ENCODE measurements at places on chromosomes 13 and 19.

DNA sequence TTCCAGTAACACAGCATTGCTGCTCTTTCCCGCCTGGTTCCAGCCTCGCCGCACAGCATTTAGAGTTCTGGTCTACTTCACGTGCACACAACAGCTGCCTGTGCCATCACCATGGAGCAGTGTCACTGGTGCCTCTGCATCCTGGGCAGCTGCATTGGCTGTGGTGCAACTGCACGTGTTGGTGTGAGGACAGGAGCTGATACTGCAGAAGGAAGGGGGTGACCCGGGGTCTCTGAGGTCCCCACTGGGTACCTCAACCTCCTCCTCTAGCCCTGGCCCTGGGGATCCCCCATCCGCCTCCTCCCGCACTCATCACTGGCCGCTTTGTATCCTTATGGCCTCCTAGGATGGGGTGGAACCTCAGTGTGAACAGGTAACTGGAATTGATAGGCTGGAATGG, 112.5 kb downstream of the SOX1 start:
- no peak for DNase-seq

- DNase-seq: no peak
These were observed 25.7 kb downstream of the ZNF541 start for GRCh38 chr19:47547199-47547598.

- no peak for DNase-seq
These were observed 128.4 kb upstream of the SPACA7 start for GRCh38 chr13:112247471-112248405.

GRCh38 chr19:6260912-6261650, 18.7 kb downstream of the MLLT1 start:
- DNase-seq: no peak

DNA sequence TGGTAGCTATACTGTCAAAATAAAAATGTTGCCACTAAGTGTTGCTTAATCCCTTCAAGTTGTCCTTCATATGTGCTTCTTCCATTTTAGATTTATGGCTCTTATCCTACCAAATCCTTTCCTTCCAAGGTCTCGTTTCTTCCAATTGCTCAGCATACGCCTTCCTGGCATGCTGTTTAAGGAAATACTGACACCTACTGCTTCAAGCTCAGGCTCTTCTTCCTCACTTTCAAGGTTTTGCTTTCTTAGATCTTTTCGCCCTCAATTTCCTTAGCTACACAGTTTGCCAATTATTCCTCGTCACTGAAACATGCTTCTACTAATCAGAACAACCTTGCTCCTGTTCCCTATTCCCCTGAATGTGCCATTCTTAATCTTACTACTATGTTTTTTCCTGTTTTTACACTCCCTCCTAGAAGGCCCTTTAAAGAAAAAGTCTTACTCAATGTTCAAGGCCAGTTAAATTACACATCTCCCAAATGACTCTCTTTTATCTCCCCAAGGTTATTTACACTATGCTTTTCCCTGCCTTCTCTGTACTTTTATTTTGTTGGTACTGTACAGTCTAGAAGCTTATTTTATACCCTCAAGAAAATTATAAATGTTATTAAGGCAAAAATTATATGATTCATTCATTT, 343.1 kb downstream of the MZT1 start:
- no peak for DNase-seq

- no peak for DNase-seq
These were observed 12.7 kb upstream of the HNRNPL start for GRCh38 chr19:38862321-38863059.

GRCh38 chr13:75447493-75447892, 34.5 kb downstream of the TBC1D4 start:
- no peak for DNase-seq

DNA sequence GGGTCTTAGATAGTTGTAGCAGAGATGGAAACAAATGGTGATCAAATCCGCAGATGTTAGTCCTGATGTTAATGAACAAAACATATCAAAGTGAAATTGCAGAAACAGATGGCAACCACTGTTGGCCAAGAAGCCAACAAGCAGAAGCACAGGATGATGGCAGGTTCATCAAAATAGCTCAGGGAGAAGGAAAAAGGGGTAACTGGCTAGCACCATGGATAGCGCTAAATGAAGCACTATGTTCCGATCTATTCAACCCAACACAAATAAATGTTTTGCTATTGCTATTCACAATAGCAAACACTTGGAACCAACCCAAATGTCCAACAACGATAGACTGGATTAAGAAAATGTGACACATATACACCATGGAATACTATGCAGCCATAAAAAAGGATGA, 413.7 kb downstream of the FGF14 start:
- no peak for DNase-seq

- DNase-seq: no peak
These were observed 210.9 kb upstream of the SPRY2 start for GRCh38 chr13:80551650-80552497.

GRCh38 chr19:56105090-56105701, 15.9 kb downstream of the ZNF787 start:
- DNase-seq: no peak

DNA sequence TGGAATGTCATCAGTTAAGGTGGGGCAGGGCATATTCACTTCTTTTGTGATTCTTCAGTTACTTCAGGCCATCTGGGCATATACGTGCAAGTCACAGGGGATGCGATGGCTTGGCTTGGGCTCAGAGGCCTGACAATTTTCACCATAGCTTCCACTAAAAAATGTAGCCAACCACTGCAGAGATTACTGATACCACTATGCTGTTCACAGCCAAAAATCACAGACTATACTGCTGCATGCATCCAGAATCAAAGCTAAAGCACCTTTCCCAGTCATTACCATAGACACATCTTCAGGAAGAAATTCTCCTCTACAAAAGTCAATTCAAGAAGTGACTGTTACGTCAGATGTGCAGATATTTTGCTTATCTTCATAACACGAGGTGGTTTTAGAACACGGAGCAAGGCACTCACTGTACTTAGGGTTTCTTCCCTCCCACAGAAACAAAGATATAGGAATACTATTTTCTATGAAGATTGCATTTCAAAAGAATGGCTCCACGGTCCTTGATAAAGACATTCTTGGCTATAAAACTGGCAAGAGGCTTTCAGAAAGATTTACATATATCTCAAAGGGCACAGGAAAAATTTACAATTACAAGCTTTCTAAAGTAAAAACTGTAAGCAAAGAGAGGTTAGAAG, 1556.6 kb upstream of the PRR20A start:
- DNase-seq: no peak

GRCh38 chr13:22428188-22428828, 752.5 kb upstream of the SGCG start:
- no peak for DNase-seq

GRCh38 chr19:4206818-4207484, 22.4 kb upstream of the EBI3 start:
- no peak for DNase-seq

GRCh38 chr19:7795555-7796161, 32.6 kb downstream of the CLEC4M start:
- no peak for DNase-seq

GRCh38 chr19:7326105-7326877, 22.4 kb upstream of the ARHGEF18 start:
- no peak for DNase-seq

DNA sequence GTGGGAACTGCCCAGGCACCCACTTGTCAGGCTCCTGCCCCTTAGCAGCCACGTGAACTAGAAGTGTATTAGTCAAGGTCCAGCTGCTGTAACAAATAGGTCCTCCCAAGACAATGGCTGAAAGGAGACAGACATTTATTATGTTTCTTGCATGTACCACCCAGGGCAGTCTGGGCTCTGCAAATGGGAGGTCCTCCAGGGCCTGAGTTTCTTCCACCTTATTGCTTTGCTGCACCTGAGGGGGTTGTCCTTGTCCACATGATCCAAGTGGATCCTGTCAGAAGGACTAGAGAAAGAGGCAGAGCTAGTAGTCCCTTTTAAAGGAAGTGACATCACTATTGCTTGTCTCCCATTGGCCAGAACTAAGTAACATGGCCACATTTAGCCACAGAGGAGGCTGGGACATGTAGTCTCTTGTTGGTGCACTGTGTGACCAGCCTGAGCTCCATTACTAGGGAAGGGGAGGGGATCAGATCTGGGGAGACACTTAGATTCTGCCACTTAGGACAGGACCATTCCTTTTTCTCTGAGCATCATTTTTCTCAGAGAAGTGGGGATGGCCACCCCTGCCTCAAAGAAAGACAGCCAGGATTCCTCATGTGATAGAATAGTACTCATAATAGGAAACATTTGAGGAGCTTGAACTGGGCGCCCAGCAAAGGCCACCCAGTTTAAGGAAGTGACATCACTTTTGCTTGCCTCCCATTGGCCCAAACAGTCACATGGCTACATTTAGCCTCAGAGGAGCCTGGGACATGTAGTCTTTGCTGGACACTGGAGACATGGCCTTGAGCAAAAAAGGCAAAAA, 15.1 kb downstream of the CC2D1A start:
- no peak for DNase-seq

DNA sequence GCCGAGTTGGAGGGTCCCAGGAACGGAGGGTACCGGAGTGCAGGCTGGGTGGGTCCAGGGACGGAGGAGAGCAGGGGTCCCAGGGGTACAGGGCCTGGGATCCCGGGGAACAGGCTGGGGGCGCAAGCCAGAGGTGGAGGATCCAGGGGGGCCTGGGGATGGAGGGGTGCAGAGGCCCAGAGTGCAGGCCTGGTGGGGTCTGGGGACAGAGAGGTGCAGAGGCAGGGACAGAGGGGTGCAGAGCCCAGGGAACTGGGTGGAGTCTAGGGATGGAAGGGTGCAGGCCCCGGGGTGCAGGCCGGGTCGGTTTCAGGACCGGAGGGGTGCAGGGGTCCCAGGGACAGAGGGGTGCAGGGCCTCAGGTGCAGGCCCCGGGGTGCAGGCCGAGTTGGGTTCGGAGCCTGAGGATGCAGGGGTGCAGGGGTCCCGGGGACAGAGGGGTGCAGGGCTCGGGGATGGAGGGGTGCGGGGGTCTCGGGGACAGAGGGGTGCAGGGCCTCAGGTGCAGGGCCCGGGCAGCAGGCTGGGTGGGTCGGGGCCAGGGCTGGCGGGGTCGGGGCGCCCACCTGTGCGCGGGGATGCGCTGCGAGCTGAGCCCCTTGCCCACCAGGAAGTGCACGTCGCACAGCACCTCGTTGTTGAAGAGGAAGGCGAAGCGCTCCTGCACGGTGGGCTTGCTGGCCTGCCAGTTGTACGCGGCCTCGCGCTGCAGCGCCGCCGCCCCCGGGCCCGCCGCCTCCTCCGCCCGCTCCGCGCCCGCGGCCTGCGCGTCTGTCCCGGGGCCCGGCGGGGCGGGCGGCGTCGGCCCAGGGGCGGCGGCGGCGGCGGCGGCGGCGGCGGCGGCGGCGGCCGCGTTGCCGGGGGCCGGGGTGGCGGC, 545 bp downstream of the BTBD2 start:
- no peak for DNase-seq

GRCh38 chr13:48561466-48562235, 28.8 kb upstream of the RCBTB2 start:
- DNase-seq: no peak

DNA sequence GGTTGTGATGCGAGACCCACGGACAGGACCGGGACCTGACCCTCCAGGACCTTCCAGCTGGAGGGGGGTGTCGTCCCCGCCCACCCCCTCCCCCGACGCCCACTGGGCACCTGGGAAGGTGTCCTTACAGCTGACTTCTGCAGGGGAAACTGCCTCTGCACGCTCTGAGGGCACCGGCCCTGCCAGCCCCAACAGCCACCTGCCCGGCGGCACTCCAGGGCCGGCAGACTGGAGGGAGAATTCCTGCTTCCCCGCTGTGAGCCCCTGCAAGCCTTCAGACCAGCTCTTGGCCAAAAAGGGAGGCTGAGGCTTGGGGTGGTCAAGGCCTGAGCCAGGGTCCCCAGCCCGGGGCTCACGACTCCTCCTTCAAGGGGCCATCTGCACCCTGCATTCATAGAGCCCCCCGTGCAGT, 1.2 kb downstream of the CNN2 start:
- no peak for DNase-seq

DNA sequence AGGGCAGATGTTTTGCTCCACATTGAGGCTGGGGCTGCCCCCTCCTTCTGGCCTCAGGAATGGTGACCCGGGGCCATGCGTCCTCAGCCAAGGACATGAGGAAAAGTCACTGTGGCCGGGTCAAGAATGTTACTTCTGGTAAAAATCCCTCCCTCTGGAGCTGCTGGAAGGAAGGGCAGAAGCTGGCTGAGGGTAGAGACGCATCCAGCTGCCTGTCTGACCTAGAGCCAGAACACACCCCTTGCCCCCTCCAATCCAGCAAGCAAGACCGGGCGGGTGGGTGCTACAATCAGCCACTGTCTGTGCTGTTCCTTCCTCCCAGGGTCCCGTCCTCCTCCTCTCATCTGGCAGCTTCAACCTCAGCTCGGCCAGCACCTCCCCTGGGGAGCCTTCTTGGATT, 59.0 kb downstream of the PTPRS start:
- no peak for DNase-seq

DNA sequence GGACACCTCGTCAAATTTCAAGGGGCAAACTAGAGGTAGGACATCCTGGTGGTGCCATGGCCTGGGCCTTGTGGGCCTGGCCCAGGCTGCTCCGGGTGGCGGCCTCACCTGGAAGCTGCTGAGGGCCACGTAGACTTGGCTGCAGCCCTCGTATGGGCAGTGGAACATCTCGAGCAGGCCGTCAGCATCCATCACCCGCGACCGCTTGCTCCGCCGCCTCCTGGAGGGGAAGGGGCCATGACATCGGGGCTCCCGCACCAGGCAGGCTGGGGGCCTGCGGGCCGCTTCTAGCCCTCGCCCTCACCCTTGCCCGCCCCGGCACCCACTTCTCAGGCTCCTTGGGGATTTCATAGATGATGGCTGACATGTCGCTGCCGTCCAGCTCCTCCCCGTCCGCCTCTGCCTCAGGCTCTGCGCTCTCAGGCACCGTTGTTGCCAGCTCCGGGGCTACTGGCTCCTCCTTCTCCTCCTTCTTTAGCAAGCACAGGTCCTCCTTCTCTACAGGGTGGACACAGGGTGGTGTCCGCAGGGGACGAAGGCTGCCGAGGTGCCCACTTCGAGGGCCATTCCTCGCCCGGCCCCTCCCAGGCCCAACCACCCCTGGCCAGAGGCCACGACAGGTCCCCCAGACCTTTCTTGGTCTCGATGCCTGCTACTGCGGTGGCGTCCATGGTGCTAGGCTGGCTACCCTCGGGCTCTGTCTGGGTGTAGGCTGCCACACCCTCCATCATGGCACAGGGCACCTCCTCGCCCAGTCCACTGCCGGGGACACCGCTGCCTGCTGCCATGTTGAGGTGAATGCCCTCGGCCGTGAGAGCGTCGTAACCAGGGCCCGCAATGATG, 6.0 kb upstream of the ELAVL3 start:
- DNase-seq: no peak

GRCh38 chr13:71412231-71412630, 454.8 kb downstream of the DACH1 start:
- peak; percentile 54 for DNase-seq
